ENCODE measurements at places on chromosomes 12 and 14.

- no peak for DNase-seq
Measured at GRCh38 chr12:26493656-26494055, 298.3 kb downstream of the SSPN start.

- no peak for DNase-seq
Measured at GRCh38 chr12:92550661-92551060, 152.1 kb upstream of the PLEKHG7 start.

DNA sequence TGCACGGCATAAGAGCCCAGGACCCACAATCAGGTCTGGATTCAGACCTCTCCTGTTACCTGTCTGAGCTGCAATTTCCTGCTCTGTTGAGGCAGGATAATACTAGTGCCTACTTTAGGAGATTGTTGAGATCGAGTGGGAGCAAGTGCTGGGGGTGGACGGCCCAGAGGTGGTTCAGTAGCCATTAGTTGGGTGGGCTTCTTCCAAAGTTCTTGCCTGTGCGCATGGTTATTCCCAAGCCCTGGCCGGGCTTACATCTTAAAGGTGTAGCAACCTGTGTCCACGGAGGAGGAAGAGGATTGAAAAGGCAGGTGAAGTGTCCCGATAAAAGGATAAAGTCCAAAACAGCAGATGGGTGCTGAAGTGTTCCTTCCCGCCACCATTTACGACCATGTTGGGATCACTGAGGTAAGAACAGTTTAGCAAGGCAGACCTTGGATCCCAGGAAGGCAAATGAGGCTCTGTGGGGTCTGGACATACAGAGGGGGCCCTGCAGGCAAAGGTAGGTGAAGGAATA, 33.8 kb downstream of the ACACB start:
- no peak for DNase-seq

DNA sequence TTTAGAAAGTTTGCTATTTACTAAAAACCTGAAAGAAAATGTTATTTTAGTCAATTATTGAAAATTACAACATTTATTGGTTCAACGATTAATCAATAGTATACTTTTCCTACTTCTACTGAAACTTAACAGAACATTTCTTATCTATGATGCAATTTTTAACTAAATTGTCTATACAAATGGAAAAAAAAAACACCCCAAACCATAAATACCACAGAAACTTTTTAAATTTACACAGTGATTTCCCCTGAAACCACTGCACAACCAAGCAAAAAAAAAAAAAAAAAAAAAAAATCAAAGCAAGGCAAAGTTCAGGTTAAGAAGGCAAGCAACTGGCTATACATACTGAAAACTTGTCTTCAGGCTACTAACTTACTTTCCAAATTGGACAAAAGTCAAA, 71.9 kb upstream of the POC1B start:
- no peak for DNase-seq

GRCh38 chr12:71967211-71967610, 28.6 kb downstream of the TPH2 start:
- DNase-seq, result no peak

GRCh38 chr14:92846162-92846897, 52.2 kb downstream of the GOLGA5 start:
- DNase-seq, result peak; percentile 65

- DNase-seq, result no peak
Measured at GRCh38 chr14:57848786-57849185, 17.1 kb downstream of the SLC35F4 start.

DNA sequence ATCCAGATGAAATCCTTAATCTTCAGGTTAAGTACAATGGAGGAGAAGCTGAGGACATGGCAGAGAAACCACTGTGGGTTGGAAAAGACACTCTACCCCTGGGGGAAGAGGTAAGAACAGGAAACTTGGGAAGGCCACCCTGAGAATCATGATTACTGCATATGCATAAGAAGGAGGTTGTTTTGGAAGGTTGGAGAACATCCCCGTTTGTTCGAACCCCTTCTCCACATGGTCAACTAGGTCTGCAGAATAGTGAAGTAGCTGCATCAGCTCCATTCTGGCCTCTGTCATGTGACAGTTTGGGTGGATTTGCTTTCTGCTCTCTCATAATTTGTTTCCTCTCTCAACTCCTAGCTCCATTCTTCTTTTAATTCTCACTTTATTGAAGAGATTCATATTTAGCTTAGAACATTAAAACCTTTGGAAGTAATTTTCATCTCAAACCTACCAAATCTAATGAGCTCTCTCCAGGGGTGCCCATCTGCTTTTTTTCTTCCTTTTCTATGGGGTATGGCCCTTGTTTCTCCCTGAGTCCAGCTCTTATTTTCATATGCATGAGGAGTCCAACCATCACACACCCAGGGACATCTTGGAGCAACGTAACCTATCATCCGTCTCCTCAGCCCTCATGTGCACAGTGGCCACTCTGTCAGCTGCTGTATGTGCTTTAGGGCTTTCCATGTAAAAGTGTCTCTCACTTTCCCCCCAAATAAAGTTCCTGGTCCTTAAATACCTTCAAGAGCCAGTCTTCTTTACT, 820.3 kb downstream of the TMEM121 start:
- no peak for DNase-seq

GRCh38 chr14:23327947-23328744, 6.9 kb downstream of the PABPN1 start:
- peak; percentile 67 for DNase-seq

DNA sequence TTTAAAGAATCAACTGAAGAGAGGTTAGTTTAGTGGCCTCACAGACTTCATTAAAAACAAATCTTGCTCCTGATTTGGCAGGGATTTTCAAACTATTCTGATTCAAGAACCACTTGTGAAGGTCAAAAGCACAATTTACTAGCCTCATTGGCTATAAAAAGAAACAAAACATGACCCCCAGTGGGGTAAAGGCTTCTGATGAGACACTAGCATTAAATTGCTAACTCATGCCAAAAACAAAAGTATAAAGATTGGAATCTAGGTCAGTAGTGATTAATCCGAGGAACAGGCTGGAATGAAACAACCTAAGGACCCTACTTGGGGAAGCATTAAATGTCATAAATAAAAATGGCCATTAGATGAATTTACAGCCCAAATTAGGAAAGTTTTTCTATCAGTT, 312.3 kb downstream of the PAWR start:
- no peak for DNase-seq

- DNase-seq, result no peak
Measured at GRCh38 chr12:2383325-2384028, 330.7 kb downstream of the CACNA1C start.
